ENCODE measurements at places on chromosomes 3 and 15.
A peak's percentile ranks its signal among the peaks of the same experiment; 100 is the strongest.

DNA sequence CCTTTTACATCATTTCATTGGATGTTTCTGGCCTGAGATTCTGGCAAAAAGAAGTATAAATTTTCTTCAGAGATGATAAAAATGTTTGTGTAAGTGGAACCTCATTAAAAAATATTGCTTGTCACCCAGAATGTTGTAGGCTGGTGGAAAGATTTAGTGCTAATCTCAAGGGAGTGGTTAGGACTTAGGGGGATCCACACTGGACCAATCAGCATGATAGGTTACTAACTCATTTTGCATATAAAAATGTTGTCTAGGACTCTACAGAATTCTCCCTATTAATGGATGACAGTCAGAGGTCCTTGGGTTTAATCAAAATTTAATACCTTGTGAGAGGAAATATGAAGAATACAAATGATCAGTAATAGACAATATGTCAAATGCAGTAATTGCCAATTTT lies 108.6 kb upstream of the TNIK start:
- no peak for DNase-seq

- DNase-seq = no peak
These were observed 20.4 kb downstream of the SLC7A14 start for GRCh38 chr3:170565495-170565894.

GRCh38 chr3:36677331-36678007 lies 86.9 kb downstream of the DCLK3 start:
- DNase-seq = no peak

DNA sequence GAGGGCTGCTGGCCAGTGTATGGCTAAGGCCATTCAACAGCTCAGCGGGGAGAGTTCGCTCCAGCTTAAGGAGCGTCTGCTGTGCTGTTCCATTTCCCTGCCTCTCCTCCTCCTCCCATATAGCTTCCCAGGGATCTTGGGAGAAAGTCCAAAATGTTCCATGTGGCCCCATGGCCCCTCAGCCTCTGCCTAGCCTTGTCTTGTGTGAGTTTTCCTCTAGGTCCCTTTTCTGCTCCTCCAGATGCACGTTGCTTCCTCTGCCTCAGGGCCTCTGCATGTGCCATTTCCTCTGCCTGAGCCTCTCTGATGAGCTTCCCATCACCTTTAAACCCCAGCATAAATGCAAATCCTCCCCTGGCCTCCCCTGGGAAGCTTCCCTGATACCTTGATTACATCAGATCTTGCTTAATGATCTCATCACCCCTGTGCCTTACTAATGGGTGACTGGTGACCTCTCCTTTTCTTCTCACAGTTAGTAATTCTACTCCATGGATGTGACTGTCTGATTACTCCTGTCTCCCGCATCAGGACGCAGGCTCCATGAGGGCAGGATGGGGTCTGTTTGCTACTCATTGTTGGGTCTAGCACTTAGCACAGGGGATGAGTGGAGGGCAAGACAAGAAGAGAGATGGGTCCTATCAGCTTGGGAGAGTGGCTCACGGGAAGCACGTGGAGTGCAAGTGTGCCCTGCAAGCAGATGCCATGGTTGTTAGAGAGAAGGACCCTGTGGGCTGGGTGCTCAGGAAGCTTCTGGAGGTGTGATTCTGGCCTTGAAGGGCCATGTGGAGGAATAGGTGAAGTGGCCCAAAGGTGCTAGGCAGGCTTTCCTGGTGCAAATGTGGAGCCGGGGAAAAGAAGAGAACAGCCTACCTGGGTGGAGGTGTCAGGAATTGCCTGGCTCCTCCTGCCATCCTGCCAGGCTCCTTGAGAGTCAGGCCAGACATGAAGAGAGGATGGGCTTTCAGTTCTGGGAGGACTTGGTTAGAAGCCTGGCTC lies 23.8 kb downstream of the ITGA11 start:
- no peak for DNase-seq

DNA sequence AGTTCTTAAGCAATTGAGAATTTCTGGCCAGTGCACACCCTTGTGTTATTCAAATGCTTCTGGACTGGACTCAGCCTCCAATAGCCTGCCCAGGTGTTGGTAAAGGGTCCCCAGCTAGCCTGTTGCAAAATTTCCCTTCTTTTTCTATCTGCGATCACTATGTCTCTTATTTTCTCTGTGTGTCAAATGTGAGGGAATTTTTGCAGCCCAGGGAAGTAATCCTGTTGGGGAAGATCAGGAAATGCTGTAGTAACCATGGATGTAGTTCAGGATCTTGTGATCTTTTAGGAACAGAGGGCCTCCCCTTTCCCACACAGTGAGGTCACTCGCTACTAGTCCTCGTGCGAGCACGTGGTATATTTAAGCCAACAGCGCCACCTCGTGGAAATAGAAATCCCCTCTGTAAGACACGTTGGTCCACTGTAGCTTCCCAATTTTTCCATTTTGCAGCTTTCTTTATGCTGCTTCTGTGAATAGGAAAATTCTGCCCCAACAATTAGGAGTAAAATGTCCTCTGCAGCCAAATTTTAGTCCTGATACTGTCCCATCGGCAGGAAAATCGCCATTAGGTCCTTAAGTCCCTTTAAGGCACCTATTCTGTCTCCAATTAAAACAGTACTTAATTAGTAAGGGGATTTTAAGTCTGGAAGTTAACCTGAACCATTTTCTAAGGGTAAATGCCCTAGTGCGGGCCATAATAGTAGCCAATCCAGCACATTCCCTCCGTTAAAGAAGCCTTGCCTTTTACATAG lies 4.0 kb upstream of the SMCO1 start:
- DNase-seq = peak; percentile 67

DNA sequence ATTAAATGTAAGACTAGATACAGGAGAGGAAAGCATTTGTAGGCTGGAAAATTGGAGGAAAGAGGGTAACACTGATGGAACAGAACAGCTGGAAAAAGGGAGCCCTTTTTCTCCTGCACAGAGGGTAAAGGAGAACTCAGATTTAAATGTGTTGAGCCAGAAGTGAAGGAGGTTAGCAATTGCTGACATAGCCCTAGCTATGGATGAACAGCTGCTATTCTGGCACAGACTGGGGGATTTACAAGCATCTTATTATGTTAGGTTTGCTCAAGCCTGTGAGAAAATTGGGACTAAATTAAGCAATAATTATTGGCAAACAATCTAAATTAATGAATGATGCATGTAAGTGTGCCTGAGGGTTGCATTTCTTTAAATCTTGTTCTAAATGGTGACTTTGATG lies 40.6 kb upstream of the PRR20G start:
- DNase-seq = no peak

All from NCI-H1694 (cell line).